ENCODE measurements at places on chromosomes 6 and 20.

GRCh38 chr20:3209946-3210317 is 634 bp downstream of the ITPA start:
- DNase-seq: no peak

DNA sequence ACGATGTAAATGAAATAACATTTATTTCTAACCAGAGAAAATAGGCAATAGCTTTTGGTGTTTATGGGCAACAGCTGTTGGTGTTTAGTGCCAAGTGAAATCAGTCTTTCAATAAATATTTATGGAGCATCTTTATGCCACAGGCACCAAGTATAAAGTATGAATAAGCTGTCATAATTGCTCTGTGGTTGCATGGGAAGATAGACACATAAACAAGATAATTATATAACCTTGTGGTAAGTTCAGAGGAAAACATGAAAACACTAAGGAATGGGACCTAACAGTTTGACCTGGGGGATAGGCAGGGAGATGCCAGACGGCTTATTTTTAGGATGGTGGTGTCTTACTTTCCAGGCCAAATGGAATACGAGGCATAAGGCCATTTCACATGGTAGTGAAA is 110.9 kb downstream of the GFRAL start:
- no peak for DNase-seq

DNA sequence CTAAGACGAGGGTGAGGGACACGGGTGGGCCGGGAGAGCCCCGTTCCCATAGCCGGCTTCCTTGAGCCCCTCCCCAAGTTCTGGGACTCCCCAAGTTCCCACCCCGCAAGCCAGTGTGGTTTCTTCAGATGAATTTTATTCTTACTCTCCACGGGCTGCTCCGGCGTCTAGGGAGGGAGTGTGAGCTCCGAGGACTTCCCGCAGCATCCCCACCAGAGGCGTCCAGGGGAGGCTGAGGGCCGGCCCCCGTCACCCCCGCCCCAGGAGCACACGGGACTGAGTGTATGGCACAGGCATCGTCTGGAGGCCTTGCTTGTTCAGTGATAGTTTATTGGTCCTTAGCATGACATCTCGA is 10.0 kb upstream of the SLC4A11 start:
- no peak for DNase-seq

GRCh38 chr6:142702501-142703460 is 242.2 kb downstream of the HIVEP2 start:
- no peak for DNase-seq

- no peak for DNase-seq
Measured at GRCh38 chr20:8589956-8590355, 457.9 kb downstream of the PLCB1 start.

DNA sequence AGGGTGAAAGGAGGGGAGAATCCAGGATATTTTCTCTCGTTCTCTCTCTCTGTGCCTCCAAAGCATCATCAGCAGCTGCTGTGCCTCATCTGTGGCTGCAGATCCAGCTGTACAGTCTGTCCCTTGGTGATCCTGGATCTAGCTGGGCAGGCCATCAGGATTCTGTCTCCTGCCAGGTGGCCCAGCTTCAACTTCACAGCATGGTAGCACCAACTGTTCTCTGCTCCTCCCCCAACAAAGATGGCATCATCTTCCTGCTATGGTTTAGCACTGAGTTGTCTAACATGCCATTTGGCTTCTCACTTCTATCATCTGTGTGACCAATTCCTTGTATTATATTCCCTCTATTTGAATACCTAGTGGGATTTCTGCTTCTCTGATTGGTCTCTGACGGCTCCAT is 28.6 kb upstream of the ARFGEF2 start:
- DNase-seq: peak; percentile 94

DNA sequence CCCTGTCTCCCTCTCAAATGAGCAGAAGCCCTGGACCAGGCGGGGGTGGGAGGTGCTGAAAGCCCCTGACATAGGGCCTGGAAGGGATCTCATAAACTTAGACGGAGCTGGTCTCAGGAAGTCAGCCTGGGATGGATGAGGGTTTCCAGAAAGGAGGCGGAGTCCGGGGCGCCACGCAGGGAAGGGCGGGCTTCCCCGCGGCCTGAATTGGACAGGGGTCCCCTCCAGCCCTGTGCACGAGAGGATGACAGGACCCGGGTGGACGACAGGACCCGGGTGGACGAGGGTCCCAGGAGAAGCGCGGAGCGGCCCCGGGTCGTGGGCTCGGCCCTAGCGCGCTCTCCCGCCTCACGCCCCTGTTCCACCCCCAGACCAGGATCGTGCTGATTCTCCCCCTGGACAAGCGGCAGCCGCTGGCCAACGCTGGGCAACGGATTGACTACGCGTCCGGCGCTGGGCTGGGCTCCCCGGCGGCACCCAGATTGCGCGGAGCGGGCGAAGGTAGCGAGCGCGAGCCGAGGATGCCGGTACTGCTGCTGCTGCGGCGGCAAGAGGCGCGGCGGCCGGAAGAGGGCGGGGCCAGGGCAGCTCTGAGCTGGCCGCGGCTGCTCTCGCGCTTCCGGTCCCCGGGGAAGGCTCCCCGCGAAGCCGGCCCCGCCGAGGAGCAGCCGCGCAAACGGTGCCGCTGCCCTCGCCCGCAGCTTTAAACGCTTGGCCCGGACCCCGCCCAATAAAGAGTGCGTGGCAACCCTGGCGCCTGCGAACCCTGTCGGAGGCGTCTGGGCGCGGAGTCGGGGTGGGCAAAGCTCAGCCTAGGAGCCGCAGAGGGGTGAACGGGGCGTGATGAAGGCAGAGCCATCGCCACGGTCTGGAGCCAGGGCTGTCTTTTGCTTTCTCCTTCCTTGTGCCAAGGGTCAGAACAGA is 1.3 kb downstream of the C20orf144 start:
- DNase-seq: peak; percentile 76

DNA sequence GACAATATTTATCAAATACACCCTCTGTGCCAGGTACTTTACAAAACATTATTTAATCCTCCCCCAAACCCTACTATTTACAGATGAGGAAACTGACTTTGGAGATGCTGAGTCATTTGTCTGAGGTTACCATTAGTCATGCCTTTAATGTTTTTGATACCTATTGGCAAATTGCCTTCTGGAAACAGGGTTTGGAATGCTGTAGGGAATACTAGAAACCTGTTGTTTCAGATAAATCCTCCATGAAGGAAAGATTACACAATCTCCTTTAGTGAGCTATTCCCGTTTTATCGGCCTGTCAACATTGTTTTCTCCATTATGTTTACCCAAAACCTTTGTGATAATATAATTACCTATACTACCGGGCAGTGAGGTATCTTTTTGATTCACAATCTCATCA is 93.6 kb upstream of the ADGRF1 start:
- no peak for DNase-seq

DNA sequence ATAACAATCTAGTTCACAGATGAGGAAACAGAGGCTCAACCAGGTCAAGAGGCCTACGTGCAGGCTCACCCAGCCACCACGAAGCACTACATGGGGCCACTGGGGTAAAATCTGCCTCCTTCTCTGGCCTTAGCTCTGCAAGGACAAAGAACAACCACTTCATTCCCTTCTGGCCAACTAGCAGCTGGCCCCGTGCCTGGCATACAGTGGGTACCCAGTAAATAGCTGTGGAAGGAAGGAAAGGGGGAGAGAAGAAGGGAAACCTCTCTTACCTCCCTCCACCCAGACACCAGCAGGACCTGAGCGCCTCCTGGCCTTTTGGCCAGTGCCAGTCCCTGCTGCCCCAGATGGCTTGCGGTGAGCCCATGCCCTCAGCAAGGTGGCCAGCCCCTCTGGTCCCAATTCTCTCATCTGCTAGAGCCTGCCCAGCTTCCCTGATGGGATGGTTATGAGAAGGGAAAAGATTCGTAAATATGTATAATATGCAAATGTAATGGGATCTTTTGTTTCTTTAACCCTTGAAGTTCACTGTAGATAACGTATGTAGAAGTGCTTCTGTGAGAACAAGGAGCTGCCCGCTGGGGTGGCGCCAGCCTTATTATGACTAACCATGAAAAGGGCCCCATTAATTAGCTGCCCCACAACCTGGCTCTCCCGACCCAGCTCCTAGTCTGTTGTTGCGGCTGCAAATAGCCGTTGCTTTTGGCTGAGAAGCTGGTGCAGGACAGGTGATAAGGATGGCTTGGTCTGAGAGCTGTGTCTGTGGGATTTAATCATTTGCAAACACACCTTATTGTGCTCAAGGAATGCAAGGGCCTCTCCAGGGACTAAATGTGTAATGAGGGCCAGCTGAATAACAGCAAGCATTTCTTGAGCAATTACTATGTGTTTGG is 62.0 kb downstream of the DLGAP4 start:
- DNase-seq: no peak

DNA sequence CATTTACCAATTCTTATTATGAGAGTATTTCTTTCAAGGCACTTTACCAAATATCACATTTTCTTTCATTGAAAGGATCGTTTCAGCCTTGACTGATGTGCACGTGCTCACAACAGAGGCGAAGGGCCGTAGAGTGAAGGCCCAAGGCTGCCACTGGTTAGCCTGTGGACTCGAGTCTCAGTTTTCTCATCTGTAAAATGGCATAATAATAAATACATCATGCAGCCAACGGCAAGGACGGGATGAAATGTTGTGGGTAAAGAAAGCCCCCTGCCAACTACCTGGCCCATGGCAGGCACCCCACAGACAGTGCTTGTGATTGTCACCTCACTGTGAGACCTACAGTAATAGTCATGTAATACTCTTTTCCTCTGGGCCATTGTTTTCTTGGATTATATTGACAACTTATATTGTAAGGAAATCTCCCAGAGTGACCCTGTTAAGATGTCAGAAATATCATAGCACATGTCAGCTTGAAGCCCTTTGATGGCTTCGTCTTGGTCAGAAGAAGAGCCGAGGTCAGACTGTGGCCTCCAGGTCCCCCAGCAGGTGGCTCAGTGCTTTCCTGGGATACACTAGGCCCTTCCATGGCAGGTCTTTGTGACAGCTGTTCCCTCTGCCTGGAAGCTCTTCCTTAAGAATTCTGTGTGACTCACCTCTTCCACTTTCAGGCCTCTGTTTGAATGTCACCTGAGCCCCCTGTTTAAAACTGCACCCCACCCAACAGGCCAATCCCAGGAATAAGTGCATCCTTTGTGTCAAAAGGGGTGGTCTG is 36.3 kb downstream of the FAM50B start:
- peak; percentile 52 for DNase-seq

DNA sequence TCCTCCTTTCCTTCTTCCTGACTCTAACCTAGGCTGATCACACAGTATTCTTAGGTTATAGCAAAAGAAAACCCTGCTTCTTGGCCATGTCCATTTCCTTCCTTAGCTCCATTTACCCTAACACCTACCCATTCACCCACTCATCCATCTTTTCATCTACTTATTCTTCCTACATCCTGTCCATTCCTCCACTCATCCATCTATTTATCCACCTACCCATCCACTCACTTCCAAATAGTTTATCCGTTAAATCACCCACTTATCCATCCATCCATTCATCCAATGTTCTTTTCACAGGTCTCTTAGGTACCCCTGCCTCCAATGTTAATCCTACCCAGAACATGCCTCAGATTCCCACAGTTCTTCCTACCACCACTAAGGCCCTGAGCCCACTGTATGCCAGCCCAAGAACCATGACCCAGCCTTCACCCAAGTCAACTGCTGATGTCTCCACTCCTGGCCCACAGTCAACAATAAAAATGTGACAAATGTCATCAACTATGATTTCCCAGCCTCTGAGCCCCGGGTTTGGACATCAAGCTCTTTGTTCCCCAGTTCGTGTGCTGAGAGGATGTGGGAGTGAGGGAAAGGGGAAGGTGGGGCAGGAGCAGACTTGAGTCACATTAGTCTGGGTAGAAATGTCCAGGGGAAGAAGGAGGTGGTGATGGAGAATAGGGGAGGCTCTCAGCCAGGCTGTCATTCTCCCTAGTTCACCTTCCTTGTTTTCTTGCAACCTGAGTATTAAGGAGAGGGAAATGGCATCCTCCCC is 24.4 kb downstream of the TREML4 start:
- no peak for DNase-seq

DNA sequence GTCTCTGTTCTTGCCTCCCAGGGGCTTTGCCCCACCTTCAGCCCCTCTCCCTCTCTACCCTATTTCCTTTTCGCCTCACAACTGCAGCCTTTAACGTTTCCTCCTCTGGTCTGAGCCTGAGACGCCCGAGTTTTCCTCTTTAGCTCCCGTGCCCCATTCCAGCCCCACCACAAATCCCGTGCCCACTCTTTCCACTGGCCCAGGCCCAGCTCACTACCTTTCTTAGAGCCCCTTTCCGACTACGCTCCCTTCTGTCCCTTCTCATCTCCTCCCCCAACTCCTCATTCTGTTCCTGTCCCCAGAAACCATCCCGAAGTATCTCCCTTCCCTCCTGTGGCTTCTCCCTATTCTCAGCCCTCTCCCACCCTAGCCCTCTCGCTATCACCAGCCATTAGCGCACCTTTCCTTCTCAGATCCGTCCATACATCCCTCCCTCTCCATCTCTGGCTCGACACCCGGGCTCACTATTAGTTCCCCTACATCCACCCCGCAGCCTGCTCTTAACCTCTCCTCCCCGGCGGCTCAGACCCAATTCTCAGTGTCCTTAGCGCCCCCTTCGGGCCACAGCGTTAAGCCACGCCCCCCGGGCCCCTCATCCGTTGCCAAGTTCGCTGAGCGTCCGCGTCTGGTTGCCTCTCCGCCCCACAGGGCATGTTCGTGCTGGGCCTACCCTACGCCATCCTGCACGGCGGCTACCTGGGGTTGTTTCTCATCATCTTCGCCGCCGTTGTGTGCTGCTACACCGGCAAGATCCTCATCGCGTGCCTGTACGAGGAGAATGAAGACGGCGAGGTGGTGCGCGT is 2.7 kb downstream of the SLC32A1 start:
- DNase-seq: peak; percentile 47

DNA sequence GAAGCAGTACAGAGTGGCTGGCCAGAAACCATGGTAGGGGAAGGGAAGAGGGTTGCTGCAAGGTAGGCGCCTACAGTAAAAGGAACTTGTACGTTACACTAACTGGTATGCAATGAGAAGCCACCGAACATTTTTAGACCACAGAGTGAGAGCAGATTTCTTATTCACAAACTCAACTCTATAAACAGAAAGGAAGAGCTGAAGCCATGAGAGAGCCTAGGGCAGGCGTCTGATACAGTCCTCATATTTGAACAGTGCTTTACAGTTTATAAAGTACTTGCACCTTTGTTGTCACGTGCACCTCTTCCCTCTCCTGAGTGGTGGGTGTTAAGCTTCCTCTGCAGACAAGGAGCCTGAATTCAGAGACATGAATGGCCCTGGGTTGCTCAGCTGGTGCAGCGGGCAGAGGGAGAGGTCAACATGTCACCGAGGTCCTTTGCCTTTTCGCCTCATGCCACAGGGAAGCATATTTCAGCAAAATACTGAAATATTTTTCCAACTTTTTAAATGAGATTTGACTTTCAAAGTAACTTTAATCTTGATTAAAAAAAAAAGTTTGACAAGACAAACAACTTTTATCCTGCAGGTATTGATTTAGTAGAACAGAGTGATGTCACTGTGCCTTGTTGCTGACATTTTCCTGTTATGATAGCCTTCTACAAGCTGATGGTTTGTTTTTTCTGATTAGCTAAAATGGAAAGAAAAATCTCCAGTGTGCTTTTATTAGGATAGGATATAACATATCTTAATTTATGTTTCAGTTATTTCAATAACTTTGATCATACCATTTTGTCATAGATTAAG is 23.8 kb downstream of the UST start:
- DNase-seq: no peak

- no peak for DNase-seq
Measured at GRCh38 chr6:130776287-130776925, 50.8 kb upstream of the SMLR1 start.

- no peak for DNase-seq
Measured at GRCh38 chr20:24939036-24939435, 10.0 kb upstream of the CST7 start.

- no peak for DNase-seq
Measured at GRCh38 chr6:149230712-149231460, 86.6 kb upstream of the TAB2 start.

All from NCI-H524 (cell line).